ENCODE measurements at places on chromosomes 3 and 15.

GRCh38 chr15:87563869-87564268, 692.7 kb downstream of the NTRK3 start:
- no peak for DNase-seq

- no peak for DNase-seq
Observed at GRCh38 chr15:57357799-57358198, 18.5 kb upstream of the CGNL1 start.

DNA sequence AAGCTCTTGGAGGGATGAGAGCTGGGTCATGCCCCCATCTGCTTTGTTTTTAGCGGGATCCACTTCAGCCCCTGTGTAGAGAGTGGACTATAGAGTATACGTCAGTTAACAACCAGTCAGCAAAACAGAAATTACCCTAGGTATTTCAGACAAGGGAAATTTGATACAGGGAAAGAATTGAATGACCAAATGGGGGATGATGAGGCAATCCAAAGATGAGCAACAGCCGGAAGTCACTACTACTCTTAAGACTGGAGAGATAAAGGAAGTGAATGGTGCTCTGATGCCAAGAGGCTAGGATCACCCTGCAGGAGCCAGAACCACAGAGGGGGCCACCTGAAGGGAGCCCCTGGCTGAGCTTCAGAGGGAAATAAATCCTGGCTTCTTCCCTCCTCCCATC, 1.7 kb upstream of the GPR62 start:
- DNase-seq: peak; percentile 98

DNA sequence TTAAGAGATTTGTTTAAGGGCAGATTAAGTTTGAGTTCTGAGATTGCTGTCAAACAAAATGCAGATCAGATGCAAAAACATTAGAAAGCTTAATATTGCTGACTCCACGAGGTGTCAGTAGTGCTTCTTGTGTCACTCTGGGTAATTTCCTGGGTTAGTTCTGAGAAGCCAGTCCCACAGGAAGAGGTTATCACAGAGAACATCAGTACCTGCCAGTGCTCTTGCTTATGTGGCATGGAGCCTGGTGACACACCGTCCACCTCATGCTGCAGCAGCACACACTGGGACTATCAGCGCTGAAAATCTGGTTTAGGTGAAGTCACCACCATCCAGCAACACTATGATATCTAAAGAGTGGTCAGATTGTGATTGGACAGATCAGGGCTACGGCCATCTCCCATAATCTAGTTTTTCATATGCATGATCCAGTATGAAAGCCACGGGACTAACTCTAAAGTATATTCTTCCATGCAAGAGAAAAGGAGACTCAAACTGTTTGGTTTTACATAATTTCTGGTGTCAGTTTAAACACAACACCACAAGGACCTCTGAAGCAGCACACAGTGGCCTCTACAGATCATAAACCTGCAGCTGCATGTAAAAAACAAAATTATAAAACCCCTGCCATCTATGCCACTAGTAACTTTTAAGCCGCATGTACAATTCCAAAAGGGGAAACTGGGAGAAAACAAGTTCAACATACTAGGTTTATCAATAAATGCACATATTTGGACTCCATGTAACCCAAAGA, 36.1 kb upstream of the MYO5C start:
- DNase-seq: no peak

DNA sequence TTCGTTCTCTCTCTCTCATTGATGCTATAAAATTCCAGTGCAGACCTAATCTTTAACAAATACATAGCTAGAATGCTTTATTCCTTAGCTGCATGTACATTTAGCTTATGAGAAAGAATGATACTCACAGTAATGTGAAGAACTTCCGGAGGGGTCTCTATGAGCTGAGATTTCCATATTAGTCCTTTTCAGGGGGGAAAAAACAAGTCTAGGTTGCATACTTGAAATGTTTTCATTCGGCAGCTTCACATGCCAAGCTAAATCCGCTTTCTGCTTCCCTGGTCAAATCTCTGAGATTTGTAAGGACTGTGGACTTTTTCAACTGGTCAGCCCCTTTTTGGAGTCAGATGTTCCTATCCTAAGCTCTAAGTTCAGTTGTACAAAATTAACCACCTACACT, 111.5 kb upstream of the COL8A1 start:
- DNase-seq: no peak

DNA sequence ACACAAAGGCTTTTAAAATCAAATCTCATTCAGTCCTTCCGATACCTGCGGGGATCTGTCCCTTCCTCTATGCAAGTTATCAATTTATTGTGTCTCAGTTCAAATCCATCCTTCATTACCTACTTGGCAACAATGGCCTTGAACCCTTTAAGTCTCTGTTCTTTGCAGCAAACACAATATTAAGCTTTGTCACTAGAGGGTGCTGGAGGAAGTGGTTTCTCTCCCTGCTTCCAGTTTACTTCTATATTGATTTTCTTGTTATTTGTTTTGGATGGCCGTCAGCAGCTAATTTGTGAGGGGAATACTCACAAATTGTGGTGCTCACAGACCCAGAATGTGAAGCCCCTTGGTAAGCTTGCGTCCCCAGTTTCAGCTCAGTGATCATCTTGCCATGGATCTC, 278.3 kb downstream of the FGF12 start:
- no peak for DNase-seq

DNA sequence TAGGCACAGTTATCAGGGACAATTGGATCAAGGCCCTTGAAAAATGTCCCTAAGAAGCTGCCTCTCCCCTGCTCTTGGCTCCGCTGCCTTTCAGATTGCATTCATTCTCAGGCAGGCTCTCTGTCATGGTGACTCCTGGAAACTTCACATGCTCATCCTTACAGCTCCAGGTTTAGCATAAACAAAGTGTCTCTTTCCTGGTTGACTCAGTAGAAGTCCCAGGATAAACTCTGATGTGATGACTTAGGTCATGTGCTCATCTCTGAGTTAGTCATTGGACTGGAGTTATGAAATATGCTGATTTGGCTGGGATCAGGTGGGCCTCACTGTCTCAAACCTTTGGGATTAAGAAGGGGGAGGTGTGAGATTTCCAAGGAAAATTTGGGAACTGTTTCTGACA, 243.8 kb downstream of the ZNF621 start:
- no peak for DNase-seq

GRCh38 chr3:176904506-176904905, 292.8 kb downstream of the TBL1XR1 start:
- no peak for DNase-seq

DNA sequence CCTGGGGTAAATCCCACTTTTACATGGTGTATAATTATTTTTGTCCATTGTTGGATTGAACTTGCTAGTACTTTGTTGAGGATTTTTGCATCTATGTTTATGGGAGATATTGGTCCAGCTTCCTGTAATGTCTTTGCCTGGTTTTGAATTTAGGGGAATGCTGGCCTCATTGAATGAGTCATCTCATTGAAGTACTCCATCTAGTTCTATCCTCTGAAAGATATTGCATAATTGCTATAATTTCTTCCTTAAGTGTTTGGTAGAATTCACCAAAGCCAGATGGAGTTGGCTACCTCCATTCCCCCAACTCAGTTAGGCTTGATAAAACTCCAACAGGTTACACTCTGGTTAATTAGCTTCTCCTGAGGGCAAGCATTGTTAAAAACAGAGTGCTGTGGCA, 237.4 kb upstream of the TGFBR2 start:
- DNase-seq: no peak

GRCh38 chr15:57704441-57704840, 2.1 kb upstream of the POLR2M start:
- no peak for DNase-seq

DNA sequence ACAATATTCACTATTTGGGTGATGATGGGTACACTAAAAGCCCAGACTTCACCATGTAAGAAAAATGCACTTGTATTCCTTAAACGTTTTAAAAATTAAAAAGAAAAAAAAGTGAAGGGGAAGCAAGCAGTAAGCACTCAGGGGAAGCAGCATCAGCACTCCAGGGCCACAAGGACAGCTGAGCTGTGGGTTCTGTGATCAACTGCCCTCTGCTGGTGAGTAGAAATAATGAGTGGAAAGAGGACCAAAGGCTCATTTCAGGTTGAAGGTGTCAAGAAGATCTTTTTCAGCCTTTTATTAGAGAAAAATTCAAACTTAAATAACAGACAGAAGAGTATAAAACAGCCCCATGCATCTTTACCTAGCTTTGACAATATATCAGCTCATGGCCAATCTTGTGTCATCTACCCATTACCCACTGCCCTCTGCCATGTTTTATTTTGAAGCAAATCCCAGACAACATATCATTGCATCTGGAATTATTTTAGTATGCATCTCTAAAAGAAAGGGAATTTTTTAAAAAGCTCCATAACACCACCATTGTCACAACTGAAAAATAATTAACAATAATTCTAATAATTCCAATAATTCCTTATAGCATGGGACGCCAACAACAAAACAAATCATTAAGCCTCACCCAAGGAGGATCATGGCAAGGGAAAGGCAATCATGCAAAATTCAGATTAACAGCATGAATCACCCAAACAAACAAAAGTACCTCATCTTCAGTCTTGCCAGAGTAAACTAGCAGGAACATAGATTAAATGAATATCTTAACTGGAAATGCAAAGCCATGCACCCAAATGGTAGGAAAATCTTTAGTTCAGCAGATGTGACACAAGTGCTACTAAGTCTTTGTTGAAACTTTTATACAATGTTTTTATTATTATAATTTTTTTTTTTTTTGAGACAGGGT, 42.5 kb downstream of the TAMM41 start:
- DNase-seq: peak; percentile 77

GRCh38 chr3:9727743-9728142, 3.8 kb upstream of the BRPF1 start:
- DNase-seq: no peak

DNA sequence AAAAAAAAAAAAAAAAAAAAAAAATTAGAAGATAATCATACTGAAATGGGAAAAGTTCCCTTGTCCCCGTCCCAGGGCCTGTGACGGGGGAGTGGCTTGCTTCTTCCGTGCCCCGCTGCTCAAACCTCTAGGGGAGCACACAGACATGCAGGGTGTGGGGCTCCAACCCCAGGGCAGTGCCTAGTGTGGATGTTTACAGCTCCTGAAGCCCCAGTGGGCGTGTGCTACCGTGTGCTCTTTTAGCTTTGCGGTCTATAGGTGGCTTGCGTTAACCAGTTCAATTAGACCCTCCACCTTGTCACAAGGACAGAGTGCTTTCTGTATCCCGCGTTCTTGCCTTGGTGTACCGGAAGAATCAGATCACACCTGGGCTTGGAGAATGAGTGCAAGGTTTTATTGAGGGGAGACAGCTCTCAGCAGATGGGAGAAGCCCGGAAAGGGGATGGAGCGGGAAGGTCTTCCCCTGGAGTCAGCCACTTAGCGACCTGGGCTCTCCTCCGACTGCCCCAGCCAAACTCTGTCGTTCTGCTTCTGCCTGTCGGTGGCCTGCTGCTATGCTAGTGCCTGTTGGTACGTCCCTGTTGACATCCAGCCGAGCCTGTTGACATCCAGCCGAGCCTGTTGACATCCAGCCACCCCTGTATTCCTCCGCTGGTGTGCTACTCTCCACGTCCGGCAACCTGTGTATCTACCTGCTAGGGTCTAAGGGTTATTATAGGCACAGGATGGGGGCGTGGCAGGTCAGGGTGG, 569.8 kb downstream of the VGLL3 start:
- no peak for DNase-seq

DNA sequence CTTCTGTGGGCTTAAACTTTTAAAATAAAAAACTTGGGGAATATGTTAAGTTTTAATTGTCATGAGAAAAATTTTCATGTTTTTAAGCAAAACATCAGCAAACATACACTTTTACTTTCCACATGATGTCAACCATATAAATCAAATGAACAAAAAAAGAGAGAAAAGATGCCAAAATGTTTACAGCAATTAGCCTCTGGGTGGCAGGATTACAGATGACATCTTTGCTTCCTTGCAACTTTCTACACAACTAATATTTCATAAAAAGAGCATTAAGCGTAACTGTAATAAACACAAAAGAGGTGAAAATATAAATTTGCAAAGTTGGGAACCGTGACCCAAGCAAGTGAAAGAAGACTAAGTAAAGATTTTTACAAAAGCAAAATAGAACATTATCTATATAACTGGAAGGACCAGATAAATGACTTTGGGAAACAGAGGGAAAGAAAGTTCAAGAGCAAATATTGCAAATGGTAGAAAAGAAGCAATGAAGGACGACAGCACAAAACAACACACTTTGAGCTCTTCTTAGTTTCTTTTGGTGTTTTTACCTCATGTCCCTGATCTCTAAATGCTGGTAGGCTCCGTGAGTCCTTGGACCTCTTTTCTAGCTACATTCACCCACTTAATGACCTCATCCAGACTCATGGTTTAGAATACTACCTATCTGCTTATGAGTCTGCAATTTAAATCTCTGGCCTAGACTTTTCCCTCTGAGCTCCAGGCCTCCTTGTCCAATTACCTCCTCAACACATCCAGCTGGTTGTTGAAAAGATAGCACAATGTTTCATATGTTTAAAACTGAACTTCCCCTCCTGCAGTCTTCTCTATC, 9.4 kb downstream of the TP53BP1 start:
- peak; percentile 5 for DNase-seq

DNA sequence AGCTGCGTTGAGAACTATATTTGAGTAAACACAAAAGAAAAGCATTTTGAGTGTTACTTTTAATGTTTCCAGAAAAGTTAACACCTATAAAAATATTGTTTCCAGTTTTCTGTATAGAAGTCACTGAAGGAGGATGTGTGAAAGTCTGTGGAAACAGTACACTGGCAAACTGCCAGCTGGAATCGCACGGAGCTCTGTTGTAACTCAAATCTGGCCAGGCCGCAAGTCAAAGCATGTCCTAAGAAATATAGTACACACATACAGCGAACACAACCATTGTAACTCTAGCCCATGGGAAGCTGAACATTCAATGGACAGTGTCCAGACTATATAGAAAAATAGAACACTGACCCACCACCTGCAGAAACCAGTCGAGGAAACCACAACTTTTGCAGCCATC, 657.2 kb downstream of the FHIT start:
- no peak for DNase-seq

GRCh38 chr3:125077864-125078263, 22.1 kb upstream of the HEG1 start:
- peak; percentile 46 for DNase-seq

DNA sequence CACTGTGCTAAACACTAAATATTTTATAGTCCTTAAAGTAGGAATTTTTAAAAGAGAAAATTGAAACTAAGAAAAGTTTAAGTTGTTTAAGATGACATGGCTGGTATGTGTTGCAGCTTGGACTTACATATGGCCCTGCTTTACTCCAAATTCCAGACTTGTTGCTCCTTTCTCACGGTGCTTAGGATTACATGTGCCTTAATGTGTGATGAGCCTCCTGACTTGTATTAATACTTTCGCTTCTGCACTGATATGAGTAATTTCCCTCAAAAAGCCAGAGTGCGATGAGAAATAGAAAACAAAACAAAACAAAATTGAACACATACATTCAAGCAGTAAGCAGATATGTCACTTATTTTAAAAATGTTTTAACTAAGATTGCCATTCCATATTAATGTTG, 250.2 kb downstream of the VGLL3 start:
- DNase-seq: no peak

- no peak for DNase-seq
Observed at GRCh38 chr3:249587-250262, 53.2 kb downstream of the CHL1 start.
